ENCODE measurements at places on chromosomes 4 and X. TPM values are rescaled to one million over a fixed set of nuclear protein-coding genes. Genes with fewer than 3 reads are reported as not detected.

The SERPINA7 gene
- total RNA-seq = not detected

The WNK3 gene
- total RNA-seq = 3.0 TPM

The DAPP1 gene
- total RNA-seq = not detected

The RBM46 gene
- not detected for total RNA-seq

DNA sequence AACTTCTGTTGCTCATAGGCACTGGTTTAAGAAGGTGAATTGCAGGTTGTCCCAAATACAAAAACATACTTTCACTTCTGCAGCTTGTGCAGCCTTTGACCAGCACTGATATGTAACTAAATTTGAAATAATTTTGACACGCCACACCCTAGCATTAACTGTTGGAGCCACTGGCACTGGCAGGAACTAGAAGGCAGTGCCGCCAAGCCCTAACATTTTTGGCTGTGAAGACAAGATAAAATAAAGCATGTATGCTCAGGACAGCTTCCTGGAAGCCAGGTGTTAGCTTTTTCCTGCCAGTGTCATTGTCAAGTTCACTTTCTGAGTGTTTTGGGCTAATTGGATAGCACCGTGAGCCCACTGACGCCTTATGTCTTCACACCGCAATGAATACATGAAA, 65.3 kb upstream of the FBXW7 start:
- no peak for DNase-seq

GRCh38 chrX:119654112-119654531, 38.8 kb downstream of the SEPTIN6 start:
- peak; percentile 64 for DNase-seq

GRCh38 chr4:183284965-183285364, 35.1 kb downstream of the CLDN22 start:
- no peak for DNase-seq

GRCh38 chr4:138898282-138898681, 117.3 kb upstream of the NOCT start:
- no peak for DNase-seq

GRCh38 chrX:100750883-100751282, 19.0 kb upstream of the SYTL4 start:
- DNase-seq = no peak

DNA sequence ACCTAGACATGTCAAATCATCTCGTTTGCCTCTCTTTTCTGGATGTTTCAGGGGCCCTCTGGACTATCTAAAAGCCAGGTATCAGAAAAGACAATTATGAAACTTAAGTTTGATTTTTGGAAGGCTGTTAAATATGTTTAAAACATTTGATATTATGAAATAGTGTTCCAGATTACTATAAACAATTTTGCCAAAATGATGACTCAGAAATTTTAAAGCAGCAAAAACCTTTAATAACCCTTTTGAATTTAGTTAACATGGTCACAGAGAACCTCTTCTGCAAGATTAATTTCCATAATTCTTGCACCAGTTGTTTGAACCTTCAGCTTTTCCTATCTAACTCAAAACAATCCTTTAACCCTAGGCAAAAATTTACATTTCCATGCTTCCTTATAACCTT, 18.8 kb upstream of the FAM47E start:
- DNase-seq = no peak

DNA sequence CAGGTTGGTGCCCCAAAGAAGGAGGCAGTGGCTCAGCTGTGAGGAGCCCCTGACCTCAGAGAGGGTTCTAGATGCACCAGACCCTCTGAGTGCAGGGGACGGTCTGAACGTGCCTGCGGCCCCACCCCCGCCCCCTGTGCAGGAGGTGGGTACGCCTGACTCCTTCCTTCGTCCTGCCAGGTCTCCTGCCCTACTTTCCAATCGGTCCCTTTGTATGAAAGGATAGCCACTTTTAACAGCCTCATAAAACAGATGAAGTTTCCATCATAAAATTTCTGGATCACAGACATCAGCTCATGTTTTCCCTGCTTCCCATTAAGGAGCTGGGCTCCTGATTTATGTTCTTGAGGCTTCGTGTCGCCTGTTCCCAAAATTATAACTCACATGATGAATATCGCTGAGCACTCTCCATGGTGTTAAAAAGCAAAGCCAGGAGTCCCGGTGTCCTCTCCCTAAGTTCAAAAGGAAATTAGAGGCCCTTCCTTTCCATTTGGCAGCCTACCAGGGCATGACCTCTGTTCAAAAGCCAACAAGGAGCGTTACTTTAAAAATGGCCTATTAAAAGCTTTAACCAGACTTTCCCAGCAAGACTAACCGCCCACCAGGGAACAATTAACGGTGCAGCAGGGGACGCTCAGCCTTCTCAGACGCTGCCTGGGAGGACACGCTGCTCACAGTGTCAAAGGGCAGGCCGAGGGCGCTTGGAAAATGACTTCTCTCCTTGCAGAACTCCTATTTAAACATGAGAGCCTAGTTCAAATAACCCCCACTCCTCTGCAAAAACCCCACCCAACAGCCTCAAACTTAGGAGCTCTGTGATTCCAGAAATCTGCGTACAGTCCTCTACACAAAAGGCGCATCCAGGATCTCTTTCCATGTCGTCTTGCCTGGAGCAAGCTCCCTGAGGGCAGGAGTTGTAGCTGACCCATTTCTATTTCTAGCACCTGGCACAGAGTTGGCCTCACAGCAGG, 181.9 kb downstream of the AFAP1 start:
- DNase-seq = no peak
